Stimulated activated CD4-positive, alpha-beta T cell treated with anti-CD3 and anti-CD28 coated beads, Interleukin-1b, Interleukin-23, amount 100 ng/mL, for 1 hour (primary cell): ENCODE measurements at places on chromosomes 7 and 10.

DNA sequence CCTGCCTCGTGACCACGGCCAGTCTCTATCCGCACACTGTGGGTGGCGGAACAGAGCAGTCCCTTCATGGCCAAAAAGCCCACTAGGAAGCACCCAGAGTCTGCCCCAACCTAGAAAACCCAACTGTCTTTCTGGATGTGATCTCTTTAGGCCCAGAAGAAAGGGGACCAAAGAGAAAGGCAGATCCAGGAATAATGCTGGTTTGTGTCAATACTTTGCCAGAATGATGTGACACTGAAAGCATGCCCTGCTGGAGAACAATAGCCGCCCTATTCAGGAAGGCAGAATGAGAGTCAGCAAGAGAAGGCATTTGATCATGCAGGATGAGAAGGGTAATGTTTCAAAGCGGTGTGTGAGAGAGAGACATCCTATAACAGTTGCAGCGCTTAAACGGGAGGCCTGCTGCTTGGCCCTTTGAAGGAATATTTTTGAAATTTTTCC is 274.7 kb downstream of the USP6NL start:
- no peak for DNase-seq

DNA sequence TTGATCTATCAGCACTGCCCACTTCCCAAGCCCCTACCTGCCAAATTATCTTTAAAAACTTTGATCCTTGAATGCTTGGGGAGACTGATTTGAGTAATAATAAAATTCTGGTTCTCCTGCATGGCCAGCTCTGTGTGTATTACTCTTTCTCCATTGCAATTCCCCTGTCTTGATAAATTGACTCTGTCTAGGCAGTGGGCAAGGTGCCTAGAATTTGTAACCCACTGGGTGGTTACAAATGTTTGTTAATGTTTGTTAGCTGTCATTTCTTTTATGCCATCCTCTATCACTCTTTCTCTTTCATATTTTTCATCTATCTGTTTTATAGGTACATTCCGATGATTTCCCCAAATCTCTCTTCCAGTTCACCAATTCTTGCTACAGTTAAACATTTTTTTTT is 694.1 kb downstream of the TYW1 start:
- no peak for DNase-seq

- no peak for DNase-seq
Measured at GRCh38 chr7:5703572-5704533, 77.6 kb downstream of the RNF216 start.

GRCh38 chr7:139591550-139592195 is 68.2 kb downstream of the CLEC2L start:
- no peak for DNase-seq

DNA sequence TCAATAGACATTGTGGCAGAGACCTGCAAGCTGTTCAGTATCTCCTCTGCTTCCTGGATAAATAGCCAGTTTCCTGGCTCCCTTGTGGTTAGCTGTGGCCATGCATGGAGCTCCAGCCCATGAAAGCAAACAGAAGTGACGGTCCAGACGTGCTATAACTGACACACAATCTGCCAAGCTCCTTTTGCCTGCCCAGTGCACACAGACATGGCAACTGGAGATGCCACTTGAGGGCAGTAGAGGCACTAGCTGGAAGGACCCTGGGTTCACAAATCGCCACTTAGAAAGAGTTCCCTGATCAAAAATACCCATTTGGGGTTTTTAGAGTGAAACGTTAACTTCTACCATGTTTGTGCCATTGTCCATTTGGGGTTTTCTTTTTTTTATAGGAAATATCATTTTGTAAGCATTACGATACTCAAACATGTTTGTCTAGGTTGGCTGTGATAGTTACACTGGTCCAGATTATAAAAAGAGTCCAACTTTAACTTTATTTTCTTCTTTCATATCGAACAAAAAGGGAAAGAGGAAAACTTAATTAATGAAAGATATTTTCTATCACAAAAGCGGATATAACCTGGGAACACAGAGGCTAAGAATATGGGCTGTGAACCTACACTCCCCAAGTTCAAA is 31.3 kb downstream of the KIN start:
- no peak for DNase-seq

DNA sequence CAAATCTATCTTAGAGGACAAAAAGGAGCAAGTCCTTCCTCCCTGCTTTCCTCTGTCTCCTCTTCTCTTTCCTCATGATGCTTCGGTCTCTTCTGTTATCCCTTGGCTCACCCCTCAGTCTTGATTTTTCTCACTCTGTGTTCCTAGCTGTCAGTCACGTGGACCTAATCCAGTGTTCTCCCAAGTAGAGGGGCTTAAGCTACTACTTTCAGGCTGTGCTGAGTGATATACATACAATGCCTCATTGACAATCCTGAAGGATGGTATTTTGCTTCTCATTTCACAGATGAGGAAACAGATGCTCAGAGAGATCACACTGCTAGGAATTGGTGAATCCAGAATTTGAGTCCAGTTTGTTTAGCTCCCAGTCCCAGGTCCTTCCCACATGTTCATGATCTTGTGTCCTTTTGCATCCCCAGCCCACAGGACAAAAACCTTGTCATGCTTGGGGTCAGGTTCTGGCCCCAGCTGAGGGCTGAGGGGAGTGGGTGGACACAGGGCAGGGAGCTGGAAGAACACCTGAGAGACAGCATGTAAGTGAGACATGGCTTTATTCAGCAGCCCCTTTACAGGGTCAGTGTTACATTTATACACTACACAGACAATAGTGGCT is 50.5 kb upstream of the KMT2E start:
- no peak for DNase-seq

GRCh38 chr10:122875843-122876466 is 3.4 kb downstream of the FAM24B start:
- DNase-seq = no peak

GRCh38 chr7:27767374-27767773 is 27.4 kb downstream of the TAX1BP1 start:
- DNase-seq = no peak

DNA sequence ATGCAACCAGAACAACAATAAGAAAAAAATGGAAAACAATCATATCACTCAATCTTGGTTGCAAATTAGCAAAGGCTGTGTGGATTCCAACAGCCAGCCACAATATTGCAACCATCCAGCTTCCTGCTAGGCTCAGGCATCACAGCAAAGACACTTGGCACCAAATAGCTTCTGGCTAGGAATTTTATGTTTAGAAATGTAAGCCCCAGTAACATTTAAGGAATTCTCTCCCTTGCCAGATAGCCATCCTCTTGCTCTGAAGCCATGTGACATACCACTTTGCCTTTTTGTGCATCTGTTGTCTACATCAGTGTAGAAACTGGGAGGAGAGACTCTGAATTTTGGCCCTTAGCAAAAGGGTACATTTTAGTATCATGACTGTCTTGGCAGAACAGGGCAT is 22.2 kb downstream of the MKX start:
- DNase-seq = no peak

DNA sequence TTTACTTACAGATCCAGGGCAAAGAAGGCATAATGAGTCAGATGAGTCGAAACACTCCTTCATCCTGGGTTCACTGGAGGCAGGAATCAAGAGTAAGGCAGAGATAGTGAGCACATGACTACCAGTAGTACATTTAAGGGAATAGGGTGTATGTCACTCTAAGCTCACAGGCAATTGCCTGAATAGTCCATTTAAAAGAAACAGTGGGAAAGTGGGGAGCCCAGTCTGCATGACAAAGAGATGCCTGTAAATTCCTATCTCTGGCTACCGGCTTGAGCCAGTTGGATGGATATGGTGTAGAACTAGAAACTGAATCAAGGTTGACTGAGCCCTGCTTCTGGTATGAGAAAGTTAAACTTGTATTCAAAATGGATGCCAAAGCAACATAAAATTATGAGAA is 861.5 kb upstream of the ZWINT start:
- no peak for DNase-seq

- no peak for DNase-seq
Measured at GRCh38 chr7:13540429-13540828, 449.0 kb downstream of the ETV1 start.

DNA sequence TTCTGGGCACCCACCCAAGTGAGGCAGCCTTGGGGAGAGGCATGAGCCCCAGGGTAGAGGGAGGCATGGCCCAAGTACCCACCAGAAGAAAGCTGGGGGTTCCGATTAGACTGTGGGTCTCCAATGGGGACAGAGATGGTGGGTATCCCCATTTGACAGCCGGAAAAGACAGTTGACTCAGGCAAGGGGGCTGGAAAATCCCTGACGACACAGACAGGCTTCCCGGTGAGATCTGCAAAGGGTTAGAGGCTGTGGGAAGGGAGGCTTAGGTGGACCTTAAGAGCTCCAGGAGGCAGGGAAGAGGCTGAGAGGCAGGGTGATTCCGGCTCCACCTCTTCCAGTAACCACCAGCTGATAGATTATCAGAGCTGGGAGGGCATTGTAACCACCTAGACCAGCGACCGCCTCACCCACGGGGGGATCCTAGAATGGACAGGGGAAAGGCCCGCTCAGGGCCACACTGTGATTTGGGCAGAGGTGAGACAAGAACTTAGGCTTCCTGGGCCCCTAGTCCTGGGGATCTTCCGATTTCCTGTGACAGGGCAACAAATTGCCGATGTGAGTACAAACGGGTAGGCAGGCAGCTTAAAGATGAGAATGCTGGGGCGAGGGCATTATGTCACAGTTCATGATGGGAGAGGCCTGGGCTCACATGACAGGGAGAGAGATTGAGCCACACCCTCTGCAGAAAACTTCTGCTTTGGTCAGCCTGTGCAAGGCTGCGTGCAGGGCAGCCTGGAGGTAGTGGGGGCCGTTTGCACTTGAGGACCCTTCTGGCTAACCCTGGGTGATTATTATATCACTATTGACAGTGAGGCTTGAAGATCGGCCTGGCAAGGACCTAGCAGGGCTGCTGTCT is 5.4 kb downstream of the TBATA start:
- no peak for DNase-seq

DNA sequence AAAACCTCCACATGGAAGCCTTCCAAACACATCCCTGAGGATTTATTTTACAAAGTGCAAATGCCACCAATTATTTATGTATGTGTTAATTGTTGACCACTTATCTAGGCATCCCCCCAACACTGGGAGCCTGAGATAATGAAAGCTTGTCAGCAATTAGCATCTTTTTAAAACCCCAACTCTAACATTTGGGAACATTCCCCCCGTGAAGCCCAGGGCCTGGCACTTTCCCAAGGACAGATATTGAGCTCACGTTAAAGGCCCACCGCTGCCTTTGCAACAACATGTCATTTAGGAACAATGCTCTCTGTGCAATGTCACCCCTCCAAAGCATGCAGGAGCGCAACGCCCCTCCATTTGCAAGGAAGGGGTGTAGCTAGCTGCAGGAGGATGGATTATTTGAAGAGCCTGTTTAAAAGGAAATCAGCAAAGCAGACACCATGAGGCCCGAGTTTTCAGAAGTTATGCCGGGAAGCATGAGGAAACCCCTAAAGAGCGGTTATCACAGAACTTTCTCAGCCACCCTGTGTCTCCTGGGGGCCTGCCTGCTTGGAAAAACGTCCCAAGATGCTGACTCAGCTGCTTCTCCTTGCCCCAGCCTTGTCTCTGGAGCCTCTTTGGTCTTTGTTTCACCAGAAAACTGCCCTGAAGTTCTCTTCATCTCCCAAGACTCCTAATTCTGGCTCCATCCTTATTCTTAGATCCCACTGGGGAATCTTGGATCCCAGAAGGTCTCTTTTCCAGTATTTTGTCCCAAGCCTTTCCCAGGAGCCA is 444.1 kb downstream of the GRID1 start:
- DNase-seq = no peak
